NCI-H345 (cell line): ENCODE measurements at places on chromosomes 2 and 18.

GRCh38 chr2:65919550-65920188 lies 487.3 kb upstream of the SPRED2 start:
- peak; percentile 36 for DNase-seq

DNA sequence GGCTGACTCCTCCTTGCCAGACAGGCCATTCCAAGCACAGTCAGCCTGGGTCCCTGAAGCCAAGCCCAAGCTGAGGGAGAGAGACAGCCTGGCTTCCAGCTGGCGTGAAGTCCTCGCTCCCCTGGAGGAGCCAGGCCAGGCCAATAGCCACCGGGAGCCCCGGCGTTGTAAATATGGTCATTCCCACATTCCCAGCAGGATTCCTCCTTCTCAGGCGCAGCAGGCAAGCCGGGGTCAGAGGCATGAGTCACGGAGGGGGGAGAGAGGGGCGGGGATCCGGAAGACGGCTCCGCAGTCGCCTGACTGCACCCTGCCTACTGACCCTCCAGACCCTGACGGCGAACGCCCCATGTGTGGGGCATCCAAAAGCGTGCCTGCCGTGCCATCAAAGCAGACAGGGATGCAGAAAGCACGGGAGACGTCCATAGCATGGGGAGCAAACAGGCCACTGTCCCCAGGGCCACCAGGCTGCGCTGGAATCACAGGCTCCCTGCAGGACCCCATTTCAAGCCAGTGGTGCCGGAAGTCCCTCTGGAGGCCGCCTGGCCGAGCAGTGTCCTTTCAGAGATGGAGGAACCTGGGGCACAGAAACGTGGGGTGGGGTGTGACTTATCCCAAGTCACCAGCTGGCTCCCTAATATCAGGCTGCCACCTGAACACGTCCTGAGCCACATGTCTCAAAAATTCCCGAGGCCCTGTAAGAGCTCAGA lies 48.2 kb downstream of the TWIST2 start:
- no peak for DNase-seq

DNA sequence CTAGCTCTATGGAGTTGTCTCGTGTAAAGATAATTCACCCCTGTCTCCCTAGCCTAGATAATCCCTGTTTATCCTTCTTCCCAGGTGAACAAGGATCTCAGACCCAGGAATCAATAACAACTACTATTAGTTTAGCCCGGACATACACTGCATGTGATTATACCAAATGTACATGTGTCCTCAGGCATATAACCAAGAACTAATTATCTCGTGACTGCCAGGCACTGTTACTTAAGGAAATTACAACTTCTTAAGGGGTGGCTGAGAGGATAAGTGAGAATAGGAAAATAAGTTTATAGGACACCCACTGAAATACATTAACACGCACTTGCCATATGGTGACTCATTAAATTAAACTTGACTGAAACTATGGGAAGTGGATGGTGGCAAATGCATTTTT lies 126.6 kb downstream of the CNTNAP5 start:
- DNase-seq = no peak

DNA sequence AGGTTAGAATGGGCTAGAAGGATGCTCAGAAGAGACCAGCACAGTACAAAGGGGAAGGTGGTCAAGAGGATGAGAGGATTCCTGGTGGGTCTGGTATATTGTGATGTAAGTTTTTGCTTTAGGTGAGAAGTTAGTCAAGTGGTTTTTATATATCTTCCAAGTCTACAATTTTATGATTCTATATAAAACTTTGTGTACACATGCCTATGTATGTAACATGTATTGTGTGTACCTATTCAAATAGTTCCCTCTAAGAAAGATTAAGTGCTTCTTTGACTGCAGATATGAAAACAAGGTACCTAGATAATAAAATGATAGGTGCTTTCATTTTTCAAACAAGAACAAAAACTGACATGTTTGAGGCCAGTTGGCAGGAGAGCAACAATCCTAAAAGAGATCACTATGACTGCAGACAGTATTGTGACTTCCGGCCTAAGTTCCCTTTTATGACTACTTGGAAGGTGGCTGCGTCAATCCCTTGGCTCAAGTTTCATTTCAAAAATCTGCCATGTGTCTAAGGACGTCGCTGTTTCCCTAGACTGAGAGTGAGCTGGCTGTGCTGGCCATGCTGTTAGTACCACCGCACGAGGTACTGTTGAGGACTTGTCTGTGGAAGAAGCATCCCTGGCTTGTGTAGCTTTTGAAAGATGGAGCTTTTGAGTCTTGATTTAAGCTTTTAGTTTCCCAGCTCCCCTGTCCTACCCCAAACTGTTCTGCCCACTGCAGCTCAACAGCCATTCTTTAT lies 123.1 kb downstream of the PRPF40A start:
- no peak for DNase-seq

DNA sequence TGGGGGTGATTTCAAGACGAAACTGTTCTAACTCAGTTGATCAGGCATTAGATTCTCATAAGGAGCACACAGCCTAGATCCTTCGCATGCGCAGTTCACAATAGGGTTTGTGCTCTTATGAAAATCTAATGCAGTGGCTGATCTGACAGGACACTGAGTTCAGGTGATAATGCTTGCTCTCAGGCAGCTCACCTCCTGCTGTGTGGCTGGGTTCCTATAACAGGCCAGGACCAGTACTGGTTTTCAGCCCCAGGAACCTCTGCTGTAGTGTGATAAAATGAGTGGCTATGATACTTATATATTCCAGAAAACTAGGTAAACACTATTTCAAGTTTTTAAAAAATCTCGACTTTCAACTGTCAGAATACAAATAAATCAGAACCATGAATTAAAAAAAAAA lies 271.4 kb downstream of the GALNT13 start:
- no peak for DNase-seq

GRCh38 chr18:56374007-56374655 lies 264.3 kb downstream of the TXNL1 start:
- no peak for DNase-seq

GRCh38 chr2:1181893-1182292 lies 231.2 kb downstream of the SNTG2 start:
- DNase-seq = no peak

DNA sequence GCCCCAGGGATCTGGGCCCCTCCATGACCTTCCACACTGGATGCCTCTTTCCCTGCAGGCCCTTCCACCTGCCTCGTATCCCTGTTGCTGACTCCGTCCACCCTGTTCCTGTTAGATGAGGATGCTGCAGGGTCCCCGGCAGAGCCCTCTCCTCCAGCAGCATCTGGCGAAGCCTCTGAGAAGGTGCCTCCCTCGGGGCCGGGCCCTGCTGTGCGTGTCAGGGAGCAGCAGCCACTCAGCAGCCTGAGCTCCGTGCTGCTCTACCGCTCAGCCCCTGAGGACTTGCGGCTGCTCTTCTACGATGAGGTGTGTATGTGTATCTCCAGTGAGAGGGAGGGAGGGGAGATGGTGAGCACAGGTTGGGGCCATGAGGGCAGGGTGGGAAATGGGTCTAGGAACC lies 12.4 kb upstream of the SLC4A3 start:
- no peak for DNase-seq

- DNase-seq = no peak
These were observed 110.7 kb downstream of the KLHL29 start for GRCh38 chr2:23495661-23496114.

GRCh38 chr2:74261204-74261864 lies 62.9 kb downstream of the MTHFD2 start:
- DNase-seq = no peak

DNA sequence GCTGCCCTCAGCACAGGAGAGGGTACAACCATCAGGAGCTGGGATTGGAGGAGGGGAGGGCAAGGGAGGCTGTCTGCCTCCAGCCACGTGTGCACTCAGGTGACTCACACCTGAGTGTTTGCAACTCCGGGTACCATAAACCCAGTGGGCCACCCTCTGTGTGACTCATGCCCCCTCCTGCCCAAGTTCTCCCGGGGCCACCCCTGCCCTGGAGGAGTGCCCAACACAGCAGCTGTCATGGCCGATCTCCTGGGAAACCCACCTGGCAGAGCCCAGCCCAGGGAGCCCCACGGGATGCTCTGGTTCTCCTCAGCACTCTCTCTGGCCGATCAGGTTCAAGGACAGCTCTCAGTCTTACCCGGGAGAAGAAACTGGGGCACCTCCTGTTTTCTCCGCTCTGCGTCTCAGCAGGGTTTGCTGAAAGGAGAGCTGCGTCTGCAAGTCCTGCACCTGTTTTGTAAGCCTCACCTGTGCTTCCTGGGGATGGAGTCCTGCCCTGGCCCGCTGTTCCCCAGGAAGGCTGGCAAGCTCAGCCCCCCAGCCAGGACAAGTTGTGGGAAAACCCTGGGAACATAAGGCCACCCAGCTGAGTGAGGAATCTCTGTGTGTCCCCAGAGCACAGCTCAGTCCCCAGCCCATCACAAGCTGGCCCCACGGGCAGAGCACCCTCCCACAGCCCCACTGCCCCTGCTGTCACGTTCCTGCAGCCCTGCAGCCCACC lies 44.0 kb upstream of the UBE2F start:
- peak; percentile 23 for DNase-seq

DNA sequence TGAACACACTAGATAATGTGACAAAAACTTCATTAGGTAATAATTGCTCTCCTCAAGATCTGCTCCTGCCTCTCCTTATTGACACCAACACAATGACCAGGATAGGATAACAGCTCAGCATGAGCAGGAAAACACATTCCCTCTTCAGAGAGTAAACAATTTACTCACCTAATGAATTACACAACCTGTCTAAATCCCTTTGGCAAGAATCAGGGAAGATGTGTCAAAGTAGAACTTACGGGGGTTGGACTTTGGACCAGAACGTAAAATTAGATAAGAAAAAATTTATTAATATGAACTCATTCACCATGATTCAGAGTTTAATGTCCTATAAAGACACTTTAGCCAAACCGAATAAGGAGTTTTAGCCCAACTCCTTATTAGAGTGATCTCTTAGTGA lies 512.2 kb downstream of the SATB2 start:
- DNase-seq = no peak

DNA sequence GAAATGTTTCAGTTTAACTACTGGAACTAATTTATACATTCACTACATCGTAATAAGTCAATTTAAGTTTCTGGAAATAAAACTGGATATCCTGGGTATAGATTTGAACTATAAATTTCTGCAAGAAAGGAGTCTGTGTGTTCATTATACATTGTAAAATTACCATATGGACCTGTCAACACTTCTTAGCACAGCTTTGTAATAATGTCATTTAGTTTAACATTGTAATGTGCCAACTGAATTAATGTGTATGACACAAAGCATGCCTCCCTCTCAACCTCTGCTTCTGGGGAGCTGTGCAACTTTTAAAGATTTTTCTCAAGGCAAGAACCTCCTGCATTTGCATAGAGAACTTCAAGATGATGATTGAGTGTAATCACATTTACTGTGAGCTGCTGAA lies 213.7 kb upstream of the GALNT5 start:
- DNase-seq = no peak

GRCh38 chr2:240952496-240953246 lies 45.7 kb upstream of the SNED1 start:
- no peak for DNase-seq

DNA sequence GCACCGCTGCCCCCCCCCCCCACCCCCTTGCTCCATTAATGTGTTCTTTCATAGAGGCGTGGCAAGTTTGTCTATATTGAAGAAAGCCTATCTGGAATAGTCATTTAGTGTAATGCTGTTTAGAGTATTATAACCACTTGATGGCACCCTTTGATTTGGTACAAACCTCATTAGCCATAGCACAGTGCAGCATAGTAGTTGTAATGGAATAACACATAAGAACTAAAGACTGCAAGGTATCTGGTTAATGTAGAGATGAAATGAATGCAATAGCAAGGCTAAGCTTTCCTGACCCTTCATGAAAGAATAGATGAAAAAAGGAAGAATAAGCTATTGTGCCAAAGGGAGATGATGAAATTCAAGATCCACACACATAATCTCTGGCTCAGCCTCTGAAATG lies 81.9 kb downstream of the EHBP1 start:
- peak; percentile 21 for DNase-seq

DNA sequence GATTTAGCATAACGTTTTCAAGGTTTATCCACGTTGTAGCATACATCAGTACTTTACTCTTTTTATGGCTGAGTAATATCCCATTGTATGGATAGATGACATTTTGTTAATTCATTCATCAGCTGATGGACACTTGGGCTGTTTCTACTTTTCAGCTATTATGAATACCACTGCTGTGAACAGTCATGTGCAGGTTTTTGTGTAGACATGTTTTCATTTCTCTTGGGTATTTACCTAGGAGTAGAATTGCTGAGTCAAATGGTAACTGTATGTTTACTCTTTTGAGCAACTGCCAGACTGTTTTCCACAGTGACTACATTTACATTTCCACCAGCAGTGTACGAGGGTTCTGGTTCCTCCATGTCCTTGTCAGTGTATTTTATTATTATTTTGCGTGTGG lies 33.9 kb downstream of the COX7A2L start:
- peak; percentile 64 for DNase-seq

- DNase-seq = no peak
These were observed 138.7 kb downstream of the CERS6 start for GRCh38 chr2:168594778-168595177.

DNA sequence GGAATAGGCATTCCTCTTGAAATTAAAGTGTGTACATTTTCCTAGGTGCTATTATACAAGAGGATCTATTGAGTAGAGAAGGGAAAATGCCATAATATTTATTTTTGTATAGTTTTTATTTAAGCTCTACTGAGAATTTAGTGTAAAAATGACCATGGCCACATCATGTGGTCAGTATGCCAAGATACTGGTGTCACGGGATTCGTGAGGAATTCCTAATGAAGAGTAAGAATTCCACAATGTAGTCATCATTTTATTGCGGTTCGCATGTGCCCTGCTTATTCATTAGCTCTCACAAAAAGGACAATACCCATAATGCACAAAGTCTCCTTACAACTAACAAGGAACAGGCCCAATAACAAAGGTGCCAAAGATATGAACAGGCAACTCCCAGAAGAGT lies 39.3 kb upstream of the PARD3B start:
- no peak for DNase-seq

- DNase-seq = no peak
These were observed 752.2 kb downstream of the DPP10 start for GRCh38 chr2:115194623-115195022.

- no peak for DNase-seq
These were observed 241.0 kb downstream of the FSIP2 start for GRCh38 chr2:185979546-185980071.

DNA sequence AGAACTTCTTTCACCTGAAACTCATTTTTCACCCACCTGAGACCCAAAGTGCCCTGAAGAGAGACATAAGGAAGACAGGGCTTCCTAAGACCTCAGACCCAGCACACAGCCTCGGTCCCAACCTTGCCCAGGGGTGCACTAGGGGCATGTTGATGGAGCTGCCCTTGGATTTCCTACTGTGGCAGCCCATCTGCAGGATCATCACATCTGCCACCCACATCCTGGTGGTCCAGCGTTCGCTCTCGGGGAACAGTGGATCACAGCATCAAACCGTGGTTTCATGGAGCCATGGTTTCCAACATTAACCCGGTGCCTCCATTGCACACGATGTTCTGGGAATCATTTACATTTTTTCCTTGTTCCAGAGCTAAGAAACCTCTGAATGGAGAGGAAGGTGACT lies 186.4 kb downstream of the TFCP2L1 start:
- DNase-seq = no peak
